M059J (cell line): ENCODE measurements at places on chromosomes 2 and 18. TPM values are rescaled to one million over a fixed set of nuclear protein-coding genes. Genes with fewer than 3 reads are reported as not detected.
A peak's percentile ranks its signal among the peaks of the same experiment; 100 is the strongest.

BOLL gene
- not detected in 2 replicates for total RNA-seq

HOXD4 gene
- total RNA-seq, result 0.05 TPM in 1 of 2 replicates, not detected in the other

C2orf92 gene
- total RNA-seq, result 1.1 TPM in 1 of 2 replicates, not detected in the other

SLC38A11 gene
- 0.44 and 0.62 TPM in 2 replicates for total RNA-seq

NETO1 gene
- total RNA-seq, result 0.22 TPM in 1 of 2 replicates, not detected in the other

MDH1B gene
- 1.0 and 1.2 TPM in 2 replicates for total RNA-seq

GRCh38 chr18:51807336-51807735 is 532.7 kb upstream of the DCC start:
- no peak for DNase-seq

DNA sequence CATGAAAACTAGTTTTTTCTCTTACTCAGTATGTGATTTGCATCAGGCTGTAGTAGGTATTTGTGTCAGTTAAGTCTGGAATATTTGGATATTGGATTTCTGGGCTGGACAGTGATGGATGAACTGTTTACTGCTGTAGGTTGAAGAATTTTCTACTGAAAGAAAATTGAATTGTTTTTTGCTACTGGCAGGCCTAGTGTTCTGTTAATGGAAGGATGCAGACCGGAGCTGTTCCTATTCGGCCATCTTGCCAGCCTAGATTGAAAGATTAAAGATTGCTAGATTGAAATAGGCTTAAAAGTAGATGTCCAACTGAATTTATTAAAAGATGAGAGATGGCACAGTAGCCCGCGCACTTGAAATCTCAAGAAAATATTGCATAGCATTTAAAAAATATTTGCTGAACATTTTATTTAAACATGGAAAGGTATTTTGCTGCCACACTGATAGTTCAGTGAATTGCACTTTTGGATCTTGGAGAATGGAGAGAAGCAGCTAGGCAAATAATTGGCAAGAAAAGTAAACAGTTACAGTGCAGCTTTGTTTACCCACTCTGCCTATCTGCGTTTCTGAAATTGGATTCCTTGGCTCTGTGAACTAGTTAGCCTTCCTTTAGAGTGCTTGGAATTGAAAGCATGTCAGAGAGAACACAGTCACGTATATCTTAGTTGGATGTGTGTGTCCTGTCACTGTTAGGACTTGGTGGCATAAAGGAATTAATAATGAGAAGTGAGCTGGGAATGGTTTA is 54.1 kb downstream of the EPB41L5 start:
- peak; percentile 22 for DNase-seq

DNA sequence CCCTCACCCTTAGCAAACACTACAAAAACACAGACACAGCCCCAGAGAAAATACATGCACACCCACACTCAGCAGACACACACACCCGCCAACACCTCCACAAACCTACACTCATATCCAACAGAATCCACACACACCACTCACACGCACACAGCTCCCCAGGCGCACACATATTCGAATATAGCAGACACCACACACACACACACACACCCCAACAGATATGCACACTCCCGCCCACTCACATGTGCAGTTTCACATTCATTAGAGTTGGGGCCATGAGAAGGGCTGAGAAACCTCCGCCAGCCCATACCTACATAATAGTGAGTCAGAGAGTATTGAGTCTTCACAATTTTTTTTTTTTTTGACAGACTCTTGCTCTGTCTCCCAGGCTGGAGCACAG is 29.4 kb upstream of the NOTO start:
- no peak for DNase-seq

DNA sequence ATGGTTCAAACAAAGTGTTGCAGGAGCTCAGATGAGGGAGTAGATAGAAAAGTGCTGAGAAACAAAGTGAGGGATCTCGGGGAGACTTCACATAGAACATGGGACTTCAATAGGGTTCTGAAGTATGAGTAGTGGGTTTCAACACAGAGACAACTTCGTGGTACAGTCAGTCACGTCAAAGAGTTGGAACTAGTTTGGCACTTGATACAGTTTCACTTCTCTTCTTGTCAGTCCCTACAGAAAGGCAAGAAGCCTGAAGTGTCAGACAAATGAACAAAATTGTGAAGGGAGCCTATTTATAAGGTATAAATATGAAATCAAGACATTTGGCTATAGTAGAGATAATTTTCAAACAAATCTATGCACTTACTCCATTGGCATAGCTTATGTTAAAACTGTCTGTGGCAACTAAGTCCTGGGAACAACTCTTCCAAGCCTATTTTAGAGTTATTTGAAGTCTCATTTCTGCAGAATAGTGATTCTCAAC is 338.0 kb downstream of the TDRD15 start:
- DNase-seq, result no peak

GRCh38 chr2:142582317-142582716 is 295.1 kb upstream of the KYNU start:
- DNase-seq, result no peak

DNA sequence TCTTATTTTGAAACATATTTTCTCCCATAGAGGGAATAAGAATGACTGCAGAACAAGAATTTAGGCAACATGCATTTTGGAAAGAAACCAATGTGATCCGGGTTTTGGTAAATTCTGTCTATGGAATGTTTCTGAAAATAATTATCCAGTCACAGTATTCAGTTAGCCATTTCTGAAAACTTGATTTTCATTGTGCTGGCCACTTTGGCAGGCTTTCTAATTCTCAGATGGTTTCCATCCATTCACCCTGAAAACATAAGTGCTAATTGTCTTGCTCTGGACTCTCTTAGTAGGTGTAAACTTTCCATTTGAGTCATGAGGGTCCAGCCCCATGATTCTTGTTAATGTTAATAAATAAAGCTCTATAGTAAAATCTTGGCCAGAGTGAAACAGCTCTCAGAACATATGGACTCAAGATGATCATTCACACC is 176.5 kb downstream of the RBM43 start:
- DNase-seq, result no peak

- DNase-seq, result peak; percentile 48
Observed at GRCh38 chr2:215746887-215747615, 266.3 kb downstream of the MREG start.

DNA sequence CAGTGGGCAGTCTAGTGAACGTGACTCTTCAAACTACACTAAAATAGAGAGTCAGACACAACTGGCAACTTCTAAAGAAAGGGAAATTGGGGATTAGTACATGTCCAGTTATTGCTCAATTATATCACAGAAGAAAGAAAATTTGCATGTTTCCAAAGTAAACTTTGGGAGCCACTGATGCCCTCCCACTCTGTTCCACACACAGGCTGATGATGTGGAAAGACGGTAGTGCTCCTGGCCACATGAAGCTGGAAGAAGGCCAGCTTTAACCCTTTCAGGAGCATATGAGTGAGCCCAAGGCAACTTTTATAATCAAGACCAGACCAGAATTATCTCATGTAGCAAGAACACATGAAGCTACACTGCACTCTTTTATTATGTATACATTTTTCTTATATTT is 141.0 kb downstream of the NR4A2 start:
- no peak for DNase-seq

DNA sequence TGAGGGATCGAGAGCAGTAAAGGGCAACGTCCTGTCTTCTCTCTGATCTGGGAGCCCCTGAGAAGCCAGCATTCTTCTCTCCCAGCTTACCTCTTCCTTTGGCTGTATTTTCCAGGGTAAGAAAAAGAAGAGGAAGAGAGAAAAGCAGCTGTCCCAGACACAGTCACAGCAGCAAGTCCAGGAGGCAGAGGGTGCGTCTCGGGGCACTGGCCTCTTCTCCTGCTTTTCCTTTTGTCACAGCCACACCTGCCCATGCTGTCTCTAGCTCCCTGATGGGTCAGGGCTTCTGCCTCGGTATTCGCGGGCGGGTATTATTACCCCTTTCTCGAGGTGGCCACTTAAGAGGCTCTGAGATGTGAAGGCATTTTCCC is 20.3 kb downstream of the TGOLN2 start:
- no peak for DNase-seq

DNA sequence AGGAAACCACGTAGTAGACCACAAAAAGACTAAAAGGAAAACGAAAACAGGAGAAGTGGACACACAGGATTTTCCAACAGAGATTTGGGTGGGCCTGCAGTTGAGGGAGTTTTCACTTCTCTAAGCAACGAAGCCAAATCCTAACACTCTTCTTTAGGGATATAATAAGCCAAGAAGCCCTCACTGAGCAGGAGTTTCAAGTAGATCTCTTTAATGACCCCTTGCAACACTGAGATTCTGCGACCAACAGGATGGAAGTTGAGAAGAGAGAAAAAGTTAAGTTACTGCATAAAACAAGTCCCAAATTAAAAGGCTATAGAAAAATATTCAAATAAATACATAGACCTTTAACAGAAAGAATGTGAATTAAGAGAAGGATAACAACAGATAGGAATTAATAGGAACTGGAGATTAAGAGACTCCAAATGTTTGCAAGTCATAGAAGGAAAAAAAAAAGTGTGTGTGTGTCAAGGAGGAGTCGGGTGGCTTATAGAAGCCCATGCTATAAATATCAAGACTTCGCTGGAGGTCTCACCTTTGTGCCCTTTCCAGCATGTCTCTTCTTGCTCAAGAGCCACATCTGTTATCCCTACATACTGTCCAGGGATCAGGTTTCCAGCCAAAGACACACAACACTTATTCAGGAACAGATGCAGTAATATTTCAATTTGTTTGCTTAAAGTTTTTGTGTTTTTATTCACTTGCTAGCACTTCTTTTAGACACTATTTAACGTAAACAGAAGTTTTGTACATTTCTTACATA is 69.4 kb upstream of the ARHGAP28 start:
- no peak for DNase-seq

GRCh38 chr18:55457028-55457427 is 131.0 kb downstream of the TCF4 start:
- DNase-seq, result no peak

DNA sequence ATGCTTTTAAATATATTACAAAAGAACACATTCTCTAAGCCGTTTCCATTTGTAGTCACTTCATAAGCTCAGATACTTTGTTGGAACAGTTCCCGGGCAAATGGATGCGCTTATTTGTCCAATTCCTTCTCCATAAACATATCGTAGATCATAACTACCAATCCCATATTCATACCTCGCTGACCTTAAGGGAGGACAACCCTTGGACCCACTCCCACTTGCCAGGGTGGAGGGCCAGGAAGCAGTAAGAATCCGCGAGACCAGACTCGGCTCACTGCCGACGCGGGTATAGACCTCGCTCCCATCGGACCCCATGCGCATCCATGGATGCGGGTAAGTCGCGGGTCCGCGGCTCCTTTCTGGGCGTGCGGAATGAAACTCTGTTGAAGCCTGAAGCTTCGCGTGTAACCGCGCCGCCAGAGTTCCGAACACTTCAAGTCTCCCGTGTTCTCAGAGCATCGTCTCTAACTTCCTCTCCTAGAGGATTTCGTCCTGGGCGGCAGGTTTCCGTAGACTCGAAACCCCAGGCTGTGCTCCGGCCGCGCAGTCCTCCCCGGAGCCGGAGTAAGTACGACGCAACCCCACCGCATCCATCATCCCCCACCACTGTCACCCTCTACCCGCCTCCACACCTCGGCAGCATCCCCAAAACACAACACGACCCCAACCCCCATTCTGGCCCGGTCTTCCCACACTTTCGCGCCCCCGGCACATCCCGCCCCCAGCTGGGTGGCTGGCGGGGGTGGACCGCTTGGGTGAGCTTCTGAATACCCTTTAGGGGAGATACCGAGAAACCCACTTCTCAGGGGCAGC is 1.1 kb downstream of the DSC3 start:
- DNase-seq, result no peak
